ENCODE measurements at places on chromosomes 5 and 9. TPM values are rescaled to one million over a fixed set of nuclear protein-coding genes. Genes with fewer than 3 reads are reported as not detected.

DNA sequence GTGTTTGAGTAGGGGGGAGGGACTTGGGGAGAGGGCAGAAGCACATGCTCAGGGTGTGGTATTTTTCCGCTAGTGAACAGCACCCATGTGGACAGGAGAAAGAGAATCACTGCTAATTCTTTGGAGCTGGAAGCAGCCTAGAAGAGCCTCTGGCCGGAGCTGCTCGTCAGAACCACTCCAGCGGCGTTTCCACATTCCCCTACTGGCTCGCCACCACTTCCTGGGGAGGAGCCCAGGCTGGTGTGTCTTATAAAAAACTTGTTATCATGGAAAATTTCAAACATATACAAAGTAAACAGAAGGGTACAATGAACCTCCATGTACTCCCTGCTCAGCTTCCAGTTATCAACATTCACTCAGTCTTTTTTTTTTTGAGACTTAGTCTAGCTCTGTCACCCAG is 26.7 kb downstream of the LHX2 start:
- H3K36me3 ChIP-seq, result no peaks in the 10 kb centered on the region
- no peak for DNase-seq
- peaks cover 81% of the 10 kb centered on the region for H3K27me3 ChIP-seq
- H3K4me3 ChIP-seq, result no peak overlapping the region

PLPP1 gene
- 23.1 TPM for total RNA-seq

- no peaks in the 10 kb centered on the region for H3K27me3 ChIP-seq
- no peak overlapping the region for H3K4me3 ChIP-seq
- H3K4me1 ChIP-seq, result no peaks in the 10 kb centered on the region
- no peak overlapping the region for H3K27ac ChIP-seq
- no peaks in the 10 kb centered on the region for H3K36me3 ChIP-seq
These were observed 81.9 kb upstream of the TLR4 start for GRCh38 chr9:117622347-117622746.

DNA sequence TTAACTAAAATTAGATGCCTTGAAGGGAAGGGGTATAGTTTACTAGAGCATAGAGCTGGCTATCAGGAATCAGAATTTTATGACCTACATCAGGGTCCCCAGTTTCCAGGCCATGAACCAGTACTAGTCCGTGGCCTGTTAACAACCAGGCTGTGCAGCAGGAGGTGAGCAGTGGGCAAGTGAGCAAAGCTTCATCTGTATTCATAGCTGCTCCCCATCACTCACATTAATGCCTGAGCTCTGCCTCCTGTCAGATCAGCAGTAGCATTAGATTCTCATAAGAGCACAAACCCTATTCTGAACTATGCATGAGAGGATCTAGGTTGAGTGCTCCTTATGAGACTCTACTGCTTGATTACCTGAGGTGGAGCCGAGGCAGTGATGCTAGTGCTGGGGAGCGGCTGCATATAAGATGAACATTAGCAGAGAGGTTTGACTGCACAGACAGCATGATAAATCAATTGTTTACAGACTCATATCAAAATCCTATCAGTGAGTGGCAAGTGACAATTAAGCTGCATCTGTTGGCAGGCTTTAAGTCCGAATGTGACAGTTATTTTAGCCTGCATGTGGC is 44.6 kb downstream of the TAF11L14 start:
- H3K36me3 ChIP-seq, result no peaks in the 10 kb centered on the region
- H3K27me3 ChIP-seq, result no peaks in the 10 kb centered on the region
- H3K4me1 ChIP-seq, result no peaks in the 10 kb centered on the region
- DNase-seq, result no peak
- H3K4me3 ChIP-seq, result no peak overlapping the region
- H3K27ac ChIP-seq, result no peak overlapping the region

- H3K36me3 ChIP-seq, result peaks cover 42% of the 10 kb centered on the region
- DNase-seq, result no peak
- peaks cover 26% of the 10 kb centered on the region for H3K27me3 ChIP-seq
- peak overlapping the region; percentile 60 for H3K27ac ChIP-seq
- peak overlapping the region; percentile 78 for H3K4me3 ChIP-seq
These were observed 1.7 kb downstream of the AHRR start for GRCh38 chr5:322942-323879.

GRCh38 chr5:83097689-83098231 is 20.4 kb downstream of the XRCC4 start:
- H3K27me3 ChIP-seq, result no peaks in the 10 kb centered on the region
- no peak overlapping the region for H3K4me3 ChIP-seq
- peaks cover 27% of the 10 kb centered on the region for H3K36me3 ChIP-seq
- H3K4me1 ChIP-seq, result peaks cover 7% of the 10 kb centered on the region
- no peak for DNase-seq
- H3K27ac ChIP-seq, result no peak overlapping the region

DNA sequence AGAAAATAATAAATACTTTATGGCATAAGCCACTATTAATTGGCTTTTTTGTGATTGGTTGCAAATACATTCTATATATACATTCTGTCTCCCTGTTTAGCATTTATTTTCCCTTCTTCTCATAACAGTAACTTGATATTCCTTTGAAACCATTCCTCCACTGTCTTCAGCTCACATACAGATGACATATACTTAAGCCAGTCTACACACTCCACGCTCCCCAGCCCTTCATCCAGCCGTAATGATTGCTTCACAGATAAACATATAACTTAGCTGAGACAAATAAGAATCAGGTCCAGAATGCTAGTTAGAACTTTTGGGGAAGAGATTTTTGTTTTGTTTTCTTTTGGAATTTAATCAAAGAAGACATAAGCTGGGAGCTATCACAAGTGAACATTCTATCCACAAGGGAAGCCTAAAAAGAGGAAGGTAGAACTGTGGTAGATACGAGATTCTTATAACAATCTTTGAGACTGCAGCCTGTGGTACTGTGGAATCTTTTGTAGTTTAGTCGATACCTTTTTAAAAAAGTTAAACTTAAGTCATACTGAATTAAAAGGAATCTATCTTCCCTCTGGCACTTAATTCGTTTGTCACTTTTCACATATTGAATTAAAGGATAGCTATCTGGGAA is 365.1 kb upstream of the PRR16 start:
- peaks cover 3% of the 10 kb centered on the region for H3K27me3 ChIP-seq
- peaks cover 4% of the 10 kb centered on the region for H3K4me1 ChIP-seq
- H3K4me3 ChIP-seq, result no peak overlapping the region
- no peak for DNase-seq

- DNase-seq, result no peak
- H3K27ac ChIP-seq, result no peak overlapping the region
- H3K27me3 ChIP-seq, result no peaks in the 10 kb centered on the region
- no peak overlapping the region for H3K4me3 ChIP-seq
These were observed 20.6 kb downstream of the LIX1 start for GRCh38 chr5:97121848-97122247.

ZBTB34 gene
- 4.4 TPM for total RNA-seq

TAF11L5 gene
- not detected for total RNA-seq

DNA sequence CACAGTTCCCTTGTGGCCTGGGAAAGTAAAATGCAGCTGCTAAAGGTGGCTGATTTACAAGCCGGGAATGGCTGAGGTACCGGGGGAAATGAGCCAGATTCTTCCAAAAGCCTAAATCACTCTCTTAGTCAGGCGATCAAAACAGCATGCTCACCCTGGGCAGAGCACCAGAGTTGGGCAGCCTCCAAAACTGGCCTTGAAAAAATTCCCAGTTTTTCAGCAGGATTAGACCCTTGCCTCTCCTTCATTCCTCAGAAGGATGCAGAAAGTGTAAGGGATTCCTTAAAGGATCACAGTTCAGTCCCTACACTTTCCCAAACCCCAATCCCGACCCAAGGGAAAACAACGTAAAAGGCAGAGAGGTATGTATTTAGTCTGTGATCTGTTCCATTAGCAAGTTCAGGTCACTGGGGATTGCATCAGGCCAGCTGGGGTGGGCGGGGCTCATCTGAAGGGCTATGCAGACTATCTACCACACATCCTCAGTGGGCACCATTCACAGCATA is 16.9 kb downstream of the TMEM174 start:
- no peaks in the 10 kb centered on the region for H3K36me3 ChIP-seq
- H3K4me3 ChIP-seq, result no peak overlapping the region
- H3K27me3 ChIP-seq, result peaks cover 83% of the 10 kb centered on the region
- H3K4me1 ChIP-seq, result no peaks in the 10 kb centered on the region
- DNase-seq, result no peak

ESM1 gene
- not detected for total RNA-seq

- H3K4me3 ChIP-seq, result no peak overlapping the region
- no peak for DNase-seq
- no peaks in the 10 kb centered on the region for H3K36me3 ChIP-seq
- no peak overlapping the region for H3K27ac ChIP-seq
- peaks cover 24% of the 10 kb centered on the region for H3K27me3 ChIP-seq
These were observed 21.8 kb downstream of the PCDHAC2 start for GRCh38 chr5:140988100-140988499.

GRCh38 chr5:54073131-54073530 is 237.2 kb downstream of the ARL15 start:
- H3K27ac ChIP-seq, result no peak overlapping the region
- H3K4me1 ChIP-seq, result no peaks in the 10 kb centered on the region
- no peaks in the 10 kb centered on the region for H3K27me3 ChIP-seq
- no peak overlapping the region for H3K4me3 ChIP-seq
- peaks cover 4% of the 10 kb centered on the region for H3K36me3 ChIP-seq

LRRC26 gene
- total RNA-seq, result not detected

GRCh38 chr5:149887622-149888183 is 56.9 kb downstream of the PDE6A start:
- no peak overlapping the region for H3K4me3 ChIP-seq
- no peaks in the 10 kb centered on the region for H3K4me1 ChIP-seq
- DNase-seq, result no peak
- no peak overlapping the region for H3K27ac ChIP-seq

CDHR2 gene
- total RNA-seq, result 0.44 TPM

GRCh38 chr9:116757030-116757429 is 69.9 kb downstream of the TRIM32 start:
- DNase-seq, result no peak
- H3K4me3 ChIP-seq, result no peak overlapping the region
- H3K4me1 ChIP-seq, result no peaks in the 10 kb centered on the region
- no peak overlapping the region for H3K27ac ChIP-seq
- H3K36me3 ChIP-seq, result no peaks in the 10 kb centered on the region

BAAT gene
- total RNA-seq, result 0.06 TPM

DNA sequence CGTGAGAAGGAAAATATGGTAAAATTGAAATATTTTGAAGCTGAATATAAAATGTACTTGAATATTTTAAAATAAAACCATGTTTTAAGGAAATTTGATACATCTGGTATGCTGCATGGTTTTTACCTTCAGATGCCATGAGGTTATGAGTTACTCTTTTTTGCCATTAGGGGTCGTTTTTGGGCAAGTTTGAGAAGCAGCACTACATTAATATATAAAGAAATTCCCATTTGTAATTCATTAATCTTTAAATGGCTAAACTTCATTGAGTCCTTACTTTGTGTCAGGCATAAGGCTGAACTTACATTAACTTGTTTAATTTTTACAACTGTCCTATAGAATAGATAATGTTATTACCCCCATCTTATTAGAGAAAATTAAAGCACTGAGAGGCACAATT is 152.3 kb downstream of the KDM4C start:
- no peak overlapping the region for H3K4me3 ChIP-seq
- H3K27me3 ChIP-seq, result no peaks in the 10 kb centered on the region
- no peak for DNase-seq
- no peak overlapping the region for H3K27ac ChIP-seq
- H3K4me1 ChIP-seq, result peaks cover 15% of the 10 kb centered on the region

GRCh38 chr9:133119103-133119845 is 1.8 kb downstream of the RALGDS start:
- H3K27me3 ChIP-seq, result no peaks in the 10 kb centered on the region
- H3K27ac ChIP-seq, result peak overlapping the region; percentile 52
- peaks cover 49% of the 10 kb centered on the region for H3K4me1 ChIP-seq
- H3K36me3 ChIP-seq, result peaks cover 3% of the 10 kb centered on the region
- DNase-seq, result no peak

SMIM33 gene
- total RNA-seq, result not detected

GRCh38 chr9:125894566-125894965 is 147.4 kb downstream of the PBX3 start:
- H3K27ac ChIP-seq, result no peak overlapping the region
- no peaks in the 10 kb centered on the region for H3K36me3 ChIP-seq

GRCh38 chr9:102035929-102036328 is 297.5 kb upstream of the GRIN3A start:
- no peak overlapping the region for H3K27ac ChIP-seq
- no peaks in the 10 kb centered on the region for H3K4me1 ChIP-seq
- H3K27me3 ChIP-seq, result no peaks in the 10 kb centered on the region
- no peaks in the 10 kb centered on the region for H3K36me3 ChIP-seq
- DNase-seq, result no peak

GRCh38 chr5:9067154-9067553 is 478.7 kb downstream of the SEMA5A start:
- DNase-seq, result no peak
- no peak overlapping the region for H3K27ac ChIP-seq
- no peaks in the 10 kb centered on the region for H3K36me3 ChIP-seq

PCDHGA1 gene
- total RNA-seq, result not detected

CCL27 gene
- not detected for total RNA-seq

RXRA gene
- 11.4 TPM for total RNA-seq

G3BP1 gene
- 375 TPM for total RNA-seq

CAMSAP1 gene
- total RNA-seq, result 21.8 TPM

DNA sequence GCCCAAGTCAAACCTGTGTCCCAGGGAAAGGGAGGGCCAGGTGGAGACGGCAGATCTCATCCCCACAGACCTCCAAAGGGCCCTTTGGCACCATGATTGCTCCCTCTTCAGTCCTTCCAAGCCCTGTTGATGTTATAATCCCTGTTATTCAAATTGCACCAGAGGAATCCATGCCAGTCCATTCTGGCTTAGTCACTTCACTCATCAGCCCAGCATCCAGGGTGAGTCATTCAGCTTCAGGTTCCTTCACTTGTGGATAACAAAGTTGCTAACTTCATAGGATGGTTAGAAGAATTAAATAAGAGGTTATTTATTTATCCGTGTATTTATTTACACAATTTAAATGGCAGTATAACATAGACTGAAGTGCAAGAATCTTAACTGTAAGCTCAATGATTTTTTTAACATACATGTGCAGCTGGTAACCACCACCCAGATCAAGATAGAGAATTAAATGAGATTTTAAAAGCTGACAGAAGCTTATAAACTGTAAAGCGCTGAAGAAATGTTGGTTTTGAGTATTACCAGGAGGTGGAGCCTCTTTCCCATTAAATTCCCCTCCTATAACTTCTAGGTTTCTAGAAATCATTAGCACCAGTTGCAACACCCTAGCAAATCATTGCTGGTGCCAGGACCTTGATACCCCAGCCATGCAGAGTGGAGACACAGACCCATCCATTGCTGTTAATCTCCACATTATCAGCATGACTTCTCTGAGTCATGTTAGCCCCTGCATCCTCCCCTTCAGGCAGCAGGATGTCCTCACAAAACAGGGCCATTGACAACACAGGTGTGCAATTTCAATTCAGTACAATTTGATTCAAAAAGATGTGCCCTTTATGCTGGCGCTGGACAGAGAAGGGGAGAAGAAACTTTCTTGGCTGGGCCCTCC is 77.4 kb downstream of the SEC61B start:
- DNase-seq, result no peak
- no peak overlapping the region for H3K4me3 ChIP-seq
- no peaks in the 10 kb centered on the region for H3K4me1 ChIP-seq
- no peaks in the 10 kb centered on the region for H3K36me3 ChIP-seq
- peaks cover 4% of the 10 kb centered on the region for H3K27me3 ChIP-seq

CRHBP gene
- total RNA-seq, result not detected

CREBRF gene
- 8.6 TPM for total RNA-seq

- H3K27ac ChIP-seq, result no peak overlapping the region
- no peak overlapping the region for H3K4me3 ChIP-seq
- DNase-seq, result no peak
These were observed 843.7 kb downstream of the EFNA5 start for GRCh38 chr5:106827061-106827460.
